ENCODE measurements at places on chromosomes 5 and 9.

DNA sequence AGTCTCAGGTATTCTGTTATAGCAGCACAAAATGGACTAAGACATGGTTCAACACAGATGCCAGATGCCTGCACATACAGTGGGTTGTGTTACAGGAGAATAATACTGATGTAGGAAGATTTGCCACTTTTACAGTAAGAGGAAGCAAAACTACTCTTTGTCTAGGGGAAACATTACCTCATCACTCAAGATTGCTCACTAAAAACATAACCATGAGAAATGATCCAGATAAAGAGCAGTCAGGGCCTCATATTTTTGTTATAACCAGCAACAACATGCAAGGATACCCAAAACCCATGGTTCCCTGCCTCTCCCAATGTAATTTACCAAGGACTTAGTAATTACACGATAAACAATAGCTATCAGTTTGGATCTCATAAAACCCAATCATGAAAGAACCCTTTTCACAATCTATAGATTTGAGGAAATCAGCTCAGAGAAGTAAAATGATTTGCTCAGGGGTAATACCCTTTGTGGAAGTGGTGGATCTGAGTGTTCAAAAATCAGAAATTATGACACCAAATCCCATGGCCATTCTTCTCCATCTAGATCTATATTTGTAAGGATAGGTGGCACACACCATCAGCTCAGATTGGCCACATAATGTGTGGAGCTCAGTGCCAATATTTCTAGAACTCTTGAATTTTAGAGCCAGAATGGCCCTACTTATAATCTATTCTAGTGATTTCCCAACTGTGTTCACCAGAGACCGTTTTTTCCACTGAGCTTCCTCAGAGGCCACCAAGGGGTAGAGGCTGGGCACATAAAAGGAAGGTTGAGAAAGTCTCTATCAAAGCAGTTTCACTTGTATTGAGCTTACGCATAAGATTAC lies 27.8 kb downstream of the DPYSL3 start:
- DNase-seq = no peak

GRCh38 chr5:465591-466403 lies 22.8 kb downstream of the EXOC3 start:
- DNase-seq = no peak

- DNase-seq = no peak
Observed at GRCh38 chr9:75941066-75941465, 50.6 kb downstream of the PCSK5 start.

GRCh38 chr5:151259931-151260330 lies 6.9 kb downstream of the GM2A start:
- DNase-seq = no peak

DNA sequence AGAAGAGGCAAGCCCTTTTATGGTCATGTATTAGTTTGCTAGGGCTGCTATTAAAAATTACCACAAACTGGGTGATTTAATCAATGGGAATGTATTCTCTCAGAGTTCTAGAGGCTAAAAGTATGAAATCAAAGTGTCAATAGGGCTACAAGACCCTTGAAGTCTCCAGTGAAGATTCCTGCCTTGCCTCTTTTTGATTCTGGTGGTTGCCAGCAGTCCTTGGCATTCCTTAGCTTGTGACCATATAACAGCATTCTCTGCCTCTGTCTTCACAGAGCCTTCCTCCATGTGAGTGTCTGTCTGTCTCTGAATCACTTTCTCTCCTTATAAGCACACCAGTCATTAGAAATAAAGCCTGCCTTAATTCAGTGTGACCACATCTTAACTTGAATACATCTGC lies 282.7 kb downstream of the KCNN2 start:
- no peak for DNase-seq

GRCh38 chr5:80034962-80035821 lies at the start of gene THBS4:
TSS of gene THBS4 (plus strand) at chr5:80035348. CDS start at chr5:80035538, 190 bp downstream.
- no peak for DNase-seq

- DNase-seq = no peak
Observed at GRCh38 chr9:2134391-2134790, 119.2 kb downstream of the SMARCA2 start.

DNA sequence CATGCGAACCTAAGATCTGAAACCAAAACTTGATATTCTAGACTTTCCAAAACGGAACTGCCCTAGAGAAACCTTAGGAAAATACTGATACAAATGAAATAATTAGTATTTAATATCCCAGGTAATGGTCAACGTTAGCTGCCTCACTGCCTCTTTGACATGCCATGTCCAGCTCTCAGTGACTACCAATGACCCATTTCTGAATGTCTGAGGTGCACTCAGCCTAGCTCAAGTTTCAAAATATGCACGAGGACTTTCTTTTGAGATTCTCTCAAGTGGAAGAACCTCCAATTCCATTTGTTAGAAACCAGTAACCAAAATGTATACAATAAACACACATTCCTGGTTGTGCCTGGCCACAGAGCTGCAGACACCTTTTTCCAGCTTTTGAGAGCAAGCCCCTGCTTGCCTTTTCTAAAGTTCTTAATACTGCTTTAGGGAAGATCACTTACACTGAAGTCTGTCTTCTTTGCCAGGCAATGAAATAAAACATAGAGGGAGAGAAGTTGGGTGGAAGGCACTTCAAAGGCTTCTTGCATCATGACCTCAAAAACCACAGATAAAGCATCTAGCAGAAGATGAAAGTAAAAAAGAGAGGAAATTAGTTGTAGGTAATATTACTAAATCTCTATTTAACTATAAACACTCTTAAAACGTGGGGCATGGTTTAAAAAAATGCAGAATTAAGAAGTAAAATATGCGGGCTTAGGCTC lies 87.9 kb downstream of the MRPS27 start:
- DNase-seq = no peak

DNA sequence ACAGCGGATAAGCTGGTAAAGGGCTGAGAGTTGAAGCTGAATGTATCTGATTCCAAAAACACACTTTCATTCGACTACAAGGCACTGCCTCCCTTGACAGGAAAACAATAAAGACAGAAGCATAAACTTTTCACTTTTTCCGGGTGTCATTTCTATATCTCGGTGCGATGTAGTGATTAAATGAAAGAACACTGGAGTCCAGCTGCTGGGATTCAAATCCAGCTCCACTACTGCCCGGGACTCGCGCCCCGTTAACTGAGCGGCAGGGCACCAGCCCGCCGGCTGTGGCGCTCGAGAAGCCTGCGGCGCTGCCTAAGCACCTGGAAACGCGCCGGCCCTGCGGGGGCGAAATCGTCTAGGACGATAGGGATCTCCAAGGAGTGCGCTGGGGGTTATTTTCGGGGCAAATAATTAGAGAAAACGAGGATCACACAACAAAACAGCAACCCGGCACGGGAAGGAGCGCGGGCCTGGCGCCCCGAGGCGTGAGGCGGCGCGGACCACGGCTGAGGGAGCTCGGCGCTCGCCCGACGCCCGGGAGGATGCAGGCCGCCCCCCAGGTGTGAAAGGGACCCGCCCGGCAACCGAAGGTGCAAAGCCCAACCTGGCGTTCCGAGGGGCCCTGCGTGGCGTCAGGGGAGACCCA lies 837 bp downstream of the UIMC1 start:
- DNase-seq = peak; percentile 75

DNA sequence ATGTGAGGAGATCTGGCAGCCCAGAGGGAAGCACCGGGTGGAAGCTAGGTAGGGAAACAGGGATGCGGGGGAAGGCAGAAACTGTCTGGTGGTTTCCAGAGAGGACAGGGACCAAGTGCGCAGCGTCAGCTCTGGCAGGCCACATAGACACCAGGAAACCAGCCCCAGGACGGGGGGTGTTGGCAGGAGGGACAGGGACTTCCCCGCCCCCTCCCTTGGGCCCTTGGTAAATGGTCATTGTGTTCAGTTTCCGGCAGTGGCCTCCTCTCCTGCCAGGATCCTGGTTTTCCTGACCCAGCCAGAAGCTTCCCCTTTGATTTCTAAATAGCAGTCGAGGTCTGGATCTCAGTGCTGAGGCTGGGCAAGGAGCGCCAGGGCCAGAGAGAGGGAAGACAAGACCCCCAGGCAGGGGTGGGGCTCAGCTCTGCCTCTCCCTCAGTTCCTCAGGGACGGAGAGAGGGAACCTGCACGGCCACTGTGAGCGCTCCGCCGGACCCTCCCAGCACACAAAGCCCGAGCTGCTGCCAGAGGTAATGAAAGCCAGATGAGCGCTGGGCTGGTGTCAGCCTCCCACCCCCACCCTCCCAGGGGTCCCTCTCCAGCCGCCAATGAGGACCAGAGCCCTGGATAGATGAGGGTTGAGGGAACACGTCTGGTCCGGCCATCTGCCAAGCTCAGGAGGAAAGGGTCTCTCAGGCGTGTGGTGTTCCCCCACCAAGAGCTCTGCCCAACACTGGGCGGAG lies 1.8 kb downstream of the RALGDS start:
- DNase-seq = peak; percentile 43

DNA sequence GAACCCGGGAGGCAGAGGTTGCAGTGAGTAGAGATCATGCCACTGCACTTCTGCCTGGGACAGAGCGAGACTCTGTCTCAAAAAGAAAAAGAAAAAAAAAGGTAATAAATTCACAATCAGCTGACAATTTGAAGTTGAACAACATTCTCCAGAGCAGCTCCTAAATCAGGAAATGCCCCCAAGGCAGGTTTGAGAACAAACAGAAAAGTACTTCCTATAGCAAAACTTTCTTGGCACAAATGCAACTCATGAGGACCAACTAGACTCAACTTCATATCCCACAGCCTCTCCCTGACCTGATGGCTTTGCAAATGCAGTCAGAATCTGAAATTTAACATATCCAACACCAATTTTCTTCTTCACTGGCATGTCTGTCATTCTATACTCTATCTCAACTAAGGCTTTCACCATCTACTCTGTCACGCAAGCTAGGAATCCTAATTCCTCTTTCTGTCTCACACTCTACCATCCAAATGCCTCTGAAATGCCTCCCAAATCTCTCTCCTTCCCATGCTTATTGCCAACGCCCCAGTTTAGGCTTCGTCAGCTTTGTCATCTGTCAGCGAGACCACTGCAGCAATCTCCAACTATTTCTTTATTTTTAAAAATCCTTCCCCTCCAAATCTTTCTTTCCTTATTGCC lies 113.3 kb downstream of the MAPKAP1 start:
- no peak for DNase-seq

Measured in adrenal gland (tissue), 19 donors.